NCI-H345 (cell line): ENCODE measurements at places on chromosomes 6 and 20.

DNA sequence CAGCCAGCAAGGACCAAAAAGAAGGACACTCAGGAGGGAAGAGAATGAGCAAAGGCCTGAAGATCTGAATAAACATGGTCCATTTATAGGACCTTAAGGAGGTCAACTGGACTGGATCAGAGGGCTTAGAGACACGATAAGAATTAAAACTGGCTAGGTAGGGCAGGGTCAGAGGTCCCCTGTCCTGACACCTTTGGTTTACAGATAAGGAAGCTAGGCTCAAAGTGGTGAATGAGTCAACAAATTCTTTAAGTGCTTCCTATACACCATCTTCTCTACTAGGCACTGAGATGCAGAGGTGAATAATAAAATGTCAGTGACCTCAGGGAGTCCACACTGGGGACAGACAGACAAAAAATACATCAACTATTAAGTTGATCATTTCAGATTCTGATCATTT lies 70.3 kb downstream of the HIVEP2 start:
- DNase-seq, result no peak

DNA sequence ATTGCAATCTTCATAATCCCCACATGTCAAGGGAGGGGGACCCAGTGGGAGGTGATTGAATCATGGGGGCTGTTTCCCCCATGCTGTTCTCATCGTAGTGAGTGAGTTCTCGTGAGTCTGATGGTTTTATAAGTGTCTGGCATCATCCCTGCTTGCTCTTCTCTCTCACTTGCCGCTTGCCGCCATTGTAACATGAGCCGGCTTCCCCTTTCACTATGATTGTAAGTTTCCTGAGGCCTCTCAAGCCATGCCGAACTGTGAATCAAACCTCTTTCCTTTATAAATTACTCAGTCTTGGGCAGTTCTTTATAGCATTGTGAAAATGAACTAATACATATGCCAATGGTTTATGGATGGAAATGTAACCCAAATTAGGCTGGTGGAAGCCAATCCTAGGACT lies 109.4 kb upstream of the AKAP12 start:
- DNase-seq, result no peak

DNA sequence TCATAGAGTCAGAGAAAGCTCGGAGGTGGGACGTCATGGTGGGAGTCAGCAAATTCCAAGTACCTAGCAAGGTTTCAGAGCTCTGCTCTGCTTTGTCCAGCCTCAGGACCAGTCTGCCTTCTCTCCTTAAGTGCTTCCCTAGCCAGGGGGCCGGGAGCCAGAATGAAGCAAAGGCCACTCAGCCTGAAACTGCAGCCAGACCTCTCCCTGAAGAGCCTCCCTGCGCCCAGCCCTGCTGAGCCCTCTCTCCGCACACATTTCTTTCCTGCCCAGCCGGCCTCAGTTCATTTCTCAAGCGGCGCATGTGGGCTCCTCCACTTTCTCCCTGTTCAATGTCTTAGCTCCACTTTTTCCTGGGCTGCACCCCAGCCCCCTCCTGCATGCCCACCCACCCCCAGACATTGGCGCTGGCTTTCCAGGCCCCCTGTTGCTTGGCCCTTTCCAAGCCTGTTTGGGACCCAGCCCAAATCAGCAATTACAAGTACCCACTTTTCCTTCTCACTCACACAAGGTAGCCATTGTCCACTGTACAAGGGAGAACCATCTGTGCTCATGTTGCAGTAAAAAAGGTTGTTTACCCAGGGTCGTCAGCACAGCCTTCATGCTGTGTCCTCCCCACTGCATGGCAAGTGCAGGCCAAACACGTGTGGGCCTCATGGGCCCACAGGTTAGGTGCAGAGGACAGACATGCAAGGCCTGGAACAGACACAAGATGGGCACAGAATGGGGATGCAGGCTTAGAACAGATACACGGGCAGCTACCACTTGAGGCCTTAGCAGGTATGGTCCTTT lies 147.1 kb downstream of the MRPL14 start:
- DNase-seq, result peak; percentile 14

GRCh38 chr20:16257021-16257420 lies 316.2 kb downstream of the KIF16B start:
- DNase-seq, result no peak

GRCh38 chr20:4006640-4007039 lies 8.7 kb downstream of the RNF24 start:
- no peak for DNase-seq

DNA sequence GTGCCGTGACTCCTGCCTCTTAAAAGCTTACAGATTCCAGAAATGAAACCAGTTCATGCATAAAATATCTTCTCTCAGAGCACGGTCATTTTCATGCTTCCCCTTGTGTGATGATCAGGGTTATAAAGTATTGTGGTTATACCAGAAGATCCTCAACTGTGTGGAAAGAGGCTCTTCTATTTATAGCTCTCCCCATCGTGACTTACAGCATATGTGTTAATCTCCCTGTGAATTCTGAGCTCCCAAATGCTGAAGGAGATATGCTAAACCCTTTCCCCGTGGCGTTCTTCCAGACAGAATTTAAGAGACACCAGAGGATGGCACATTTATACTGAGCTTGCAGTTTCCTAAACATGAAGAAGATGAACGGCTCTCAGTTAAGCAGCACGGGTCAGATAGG lies 158.8 kb downstream of the CDH26 start:
- no peak for DNase-seq

DNA sequence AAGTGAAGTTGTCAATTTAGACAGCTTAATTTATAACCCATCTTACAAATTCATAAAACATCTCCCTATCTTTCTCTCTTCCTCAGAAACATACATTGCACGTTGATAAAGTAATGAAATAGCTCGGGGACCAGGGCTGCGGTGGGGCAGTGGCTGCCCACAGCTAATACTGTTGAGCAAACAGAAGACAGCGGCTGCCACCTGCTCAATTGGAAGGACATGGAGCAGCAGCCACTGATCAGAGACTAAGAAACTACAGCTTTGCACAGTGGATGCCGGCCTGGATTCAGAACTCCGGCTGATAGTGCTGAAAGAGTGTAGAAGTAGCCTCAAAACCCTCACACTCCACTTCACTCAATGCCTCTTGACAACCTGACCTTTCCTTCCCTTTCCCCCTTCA lies 157.9 kb upstream of the PDE10A start:
- DNase-seq, result no peak

- no peak for DNase-seq
Observed at GRCh38 chr6:151698931-151699700, 108.4 kb upstream of the ESR1 start.

GRCh38 chr6:105608711-105609374 lies 206.0 kb upstream of the PREP start:
- DNase-seq, result no peak

GRCh38 chr20:34996243-34997028 lies 40.8 kb downstream of the MYH7B start:
- DNase-seq, result no peak

- no peak for DNase-seq
Observed at GRCh38 chr20:36342331-36343120, 36.4 kb downstream of the DLGAP4 start.

DNA sequence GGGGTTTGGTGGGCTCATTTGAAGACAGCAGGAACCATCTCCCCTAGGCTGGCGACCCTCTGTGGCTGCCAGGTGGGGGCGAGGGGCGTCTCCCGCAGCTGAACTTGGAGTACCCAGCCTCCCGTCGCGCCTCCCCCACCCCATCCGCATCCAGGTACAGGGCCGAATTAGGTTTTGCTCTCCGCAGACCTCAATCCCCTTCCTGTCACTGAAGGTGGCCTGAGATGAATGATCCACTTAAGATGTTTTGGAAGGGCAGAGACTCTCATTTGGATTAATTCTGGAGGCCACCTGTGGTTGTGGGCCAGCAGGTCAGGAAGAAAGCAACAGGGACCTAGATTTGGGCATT lies 493 bp downstream of the CD83 start:
- no peak for DNase-seq

DNA sequence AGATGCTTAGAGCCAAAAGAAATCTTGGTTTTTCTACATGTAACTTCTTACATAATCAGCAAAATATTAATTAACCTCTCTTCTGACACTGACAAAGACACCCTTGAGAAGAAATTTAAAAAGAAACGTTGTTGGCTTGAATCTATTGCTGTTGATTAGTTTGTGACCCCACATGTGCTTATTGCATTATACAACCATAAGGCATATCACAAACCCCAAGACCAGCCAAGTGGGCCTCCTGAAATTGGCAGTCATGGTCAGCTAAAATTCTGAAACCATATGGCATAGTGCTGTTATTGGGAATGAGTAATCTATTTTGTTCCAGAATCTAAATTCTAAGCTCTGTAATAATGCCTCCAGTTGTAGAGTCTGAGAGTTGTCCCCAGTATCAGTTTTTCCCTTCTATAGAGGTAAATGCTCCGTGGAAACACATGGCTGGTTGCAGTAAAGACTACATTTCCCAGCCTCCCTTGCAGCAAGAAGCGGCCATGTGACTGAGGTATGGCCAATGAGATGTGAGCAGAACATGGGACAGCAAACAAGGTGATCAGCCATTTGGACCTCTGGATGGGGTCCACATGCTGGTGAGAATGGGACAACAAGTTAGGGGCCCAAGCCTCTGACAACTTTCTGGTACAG lies 42.3 kb upstream of the PTPN1 start:
- no peak for DNase-seq

- no peak for DNase-seq
Observed at GRCh38 chr6:133814238-133814637, 74.7 kb upstream of the TCF21 start.

GRCh38 chr20:38196076-38196475 lies 31.0 kb upstream of the TGM2 start:
- DNase-seq, result no peak

- no peak for DNase-seq
Observed at GRCh38 chr6:149680503-149680902, 32.0 kb upstream of the KATNA1 start.

- DNase-seq, result peak; percentile 62
Observed at GRCh38 chr6:25302677-25303128, 23.5 kb downstream of the CARMIL1 start.

DNA sequence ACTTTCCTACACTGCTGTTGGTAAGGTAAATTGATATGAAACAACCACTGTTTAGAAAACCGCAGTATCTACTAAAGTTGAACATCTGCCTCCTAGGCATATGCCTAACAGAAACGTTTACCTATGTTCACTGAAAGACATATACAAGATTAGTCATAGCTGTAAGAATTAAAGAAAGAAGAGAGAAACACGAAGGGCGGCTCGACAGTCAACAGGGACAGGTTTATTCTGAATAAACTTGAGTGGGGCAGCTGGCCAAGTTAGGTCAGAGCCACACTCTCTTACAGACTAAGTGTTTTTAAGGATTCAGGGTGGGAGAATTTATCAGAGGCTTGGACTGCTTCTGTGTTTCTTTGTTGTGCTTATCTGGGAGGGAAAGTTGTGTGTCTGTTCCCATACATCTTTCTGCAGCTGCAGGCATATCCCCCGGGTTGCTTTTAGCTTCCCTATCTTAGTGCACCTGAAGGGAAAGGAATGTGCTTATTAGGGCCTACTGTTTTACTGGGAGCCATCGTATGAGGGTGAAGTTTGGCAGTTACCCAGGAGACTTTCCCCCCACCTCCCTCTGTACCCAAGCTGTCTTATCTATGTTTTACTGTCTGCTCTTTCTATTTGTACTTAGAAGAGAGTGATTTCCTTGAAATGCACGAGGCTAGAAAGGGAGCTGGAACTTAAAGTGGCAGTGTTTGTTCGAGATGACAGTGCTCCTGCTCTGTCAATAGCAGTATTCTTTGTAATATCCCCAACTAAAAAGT lies 20.4 kb downstream of the PROCR start:
- DNase-seq, result no peak

DNA sequence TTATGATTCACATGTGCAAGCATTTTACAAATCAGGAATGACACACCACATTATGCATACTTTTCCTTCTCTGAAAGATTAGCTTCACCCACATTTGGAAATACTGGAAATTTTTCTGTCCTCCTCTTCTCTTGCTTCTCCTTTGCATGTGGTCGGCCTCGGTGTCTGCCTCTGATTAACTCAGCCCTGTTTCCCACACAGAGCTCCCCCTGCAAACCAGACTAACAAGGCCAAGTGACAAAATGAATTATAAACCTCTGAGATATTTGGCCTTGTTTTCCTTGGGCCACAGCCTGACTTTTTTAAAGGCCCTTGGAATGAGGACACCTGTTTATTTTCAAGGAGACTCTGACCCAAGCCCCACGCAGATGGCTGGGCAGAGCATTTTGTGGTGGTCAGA lies 9.0 kb upstream of the CCN6 start:
- DNase-seq, result no peak

DNA sequence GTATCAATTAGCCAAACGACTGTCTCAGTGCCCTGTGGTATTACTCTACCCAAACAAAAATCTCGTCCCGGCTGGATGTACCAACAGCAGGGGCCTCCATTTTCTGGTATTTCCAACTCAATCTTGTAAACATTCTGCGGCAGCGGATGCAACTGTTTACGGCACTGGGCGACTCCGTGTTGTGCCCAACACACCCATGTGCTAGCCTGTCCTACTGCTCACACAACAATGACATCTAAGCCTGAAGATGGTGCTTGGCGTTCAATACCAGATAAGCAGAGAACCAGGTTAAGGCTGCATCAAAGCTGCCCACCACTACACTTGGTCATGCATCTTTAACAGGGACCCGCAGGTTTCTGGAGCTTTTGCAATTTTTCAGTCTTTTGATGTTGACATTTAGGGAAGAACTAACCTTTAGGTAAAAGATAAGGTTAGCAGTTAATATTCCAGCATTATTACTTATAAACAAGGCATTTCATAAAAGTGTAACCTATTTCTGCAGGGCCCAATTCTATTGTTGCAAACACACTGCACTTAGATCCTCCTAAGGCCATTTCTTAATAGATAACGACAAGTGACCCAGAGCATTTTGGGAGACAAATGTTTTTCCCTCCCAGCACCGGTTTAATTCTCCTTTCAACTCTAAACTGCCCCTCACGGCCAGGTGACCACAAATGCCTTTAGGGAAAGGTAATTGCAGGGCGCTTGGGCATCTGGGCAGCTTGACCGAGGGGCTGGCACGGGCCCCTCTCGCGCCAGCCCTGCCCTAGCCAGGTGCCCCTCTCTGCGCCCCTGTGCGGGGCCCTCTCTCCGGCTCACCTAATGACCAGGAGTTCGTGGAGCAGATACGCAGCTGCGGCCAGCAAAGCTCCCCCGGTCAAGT lies 945 bp downstream of the FAXC start:
- DNase-seq, result no peak

GRCh38 chr6:134642279-134642678 lies 307.6 kb downstream of the ALDH8A1 start:
- DNase-seq, result no peak

GRCh38 chr6:150680510-150680909 lies 80.8 kb downstream of the PLEKHG1 start:
- DNase-seq, result no peak

- DNase-seq, result no peak
Observed at GRCh38 chr20:50674138-50674825, 17.1 kb downstream of the RIPOR3 start.

DNA sequence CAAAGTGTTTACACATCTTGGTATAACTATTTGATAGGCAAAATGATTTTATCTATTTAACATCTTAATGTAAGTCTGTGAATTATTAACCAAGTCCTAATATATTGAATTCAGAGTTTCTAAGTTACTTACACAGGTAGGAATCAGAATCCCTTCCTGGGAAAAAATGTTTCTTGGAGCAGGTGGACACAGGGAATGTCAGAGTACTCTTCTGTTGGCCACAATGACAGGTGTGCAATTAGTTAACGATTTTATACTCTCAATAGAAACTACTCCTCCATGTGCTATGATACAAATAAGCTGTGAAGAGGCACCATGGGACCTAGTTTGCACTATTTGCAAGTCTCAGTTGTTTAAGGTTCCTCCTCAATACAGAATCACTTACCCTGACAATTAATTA lies 821 bp upstream of the TAAR5 start:
- DNase-seq, result no peak
